IMR-90 (cell line): ENCODE measurements at places on chromosomes 7 and 10. TPM values are rescaled to one million over a fixed set of nuclear protein-coding genes. Genes with fewer than 3 reads are reported as not detected.

The ST8SIA6 gene
- total RNA-seq = 0.18 and 0.56 TPM in 2 replicates

The GCK gene
- total RNA-seq = 0.18 and 0.28 TPM in 2 replicates

The PLAC9 gene
- 1.6 and 1.9 TPM in 2 replicates for total RNA-seq

The HACD1 gene
- 10.0 and 23.6 TPM in 2 replicates for total RNA-seq

The NSUN6 gene
- 11.4 and 11.5 TPM in 2 replicates for total RNA-seq

The MPP7 gene
- total RNA-seq = 1.4 TPM in 2 replicates
